CD4-positive, alpha-beta T cell treated with Interleukin-6 for 4 hours (primary cell): ENCODE measurements at places on chromosomes 13 and 19.

GRCh38 chr13:50990065-50990817, 80.7 kb downstream of the RNASEH2B start:
- DNase-seq: no peak

DNA sequence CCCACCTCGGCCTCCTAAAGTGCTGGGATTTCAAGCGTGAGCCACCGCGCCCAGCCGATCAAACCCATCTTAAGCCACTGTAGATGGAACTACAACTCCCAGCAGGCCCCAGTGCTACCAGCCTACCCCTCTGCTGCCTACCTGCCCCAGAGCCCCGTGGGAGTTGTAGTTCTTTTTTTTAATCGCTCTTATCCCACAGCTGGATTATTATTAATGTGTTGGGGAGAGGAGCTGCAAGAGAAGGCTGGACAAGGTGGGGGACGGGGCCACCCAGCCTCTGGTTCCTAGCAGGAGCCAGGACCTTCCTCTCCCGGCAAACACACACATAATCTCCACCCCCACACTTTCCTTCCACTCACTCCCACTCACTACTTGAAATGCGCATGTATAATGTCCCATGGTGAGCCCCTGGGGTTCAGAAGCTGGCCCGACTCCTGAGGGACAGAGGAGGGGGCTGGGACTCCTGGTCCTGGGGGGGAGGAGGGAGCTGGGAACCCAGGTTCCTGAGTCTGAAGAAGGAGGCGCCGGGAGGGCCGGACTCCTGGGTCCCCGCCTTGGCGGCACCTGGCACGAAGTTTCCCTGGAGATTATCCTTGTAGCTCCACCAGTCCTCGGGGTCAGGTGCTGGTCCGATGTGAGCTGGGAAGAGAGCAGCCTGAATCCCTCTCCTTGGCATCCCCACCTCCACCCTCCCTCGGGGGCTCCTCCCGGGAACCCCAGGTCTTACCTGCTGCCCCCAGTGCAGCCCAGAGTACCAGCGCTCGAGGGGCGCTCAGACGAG, 958 bp downstream of the CA11 start:
- peak; percentile 82 for DNase-seq

- DNase-seq: no peak
Observed at GRCh38 chr13:60756306-60756705, 359.3 kb downstream of the TDRD3 start.

GRCh38 chr13:53160211-53160610, 131.6 kb downstream of the OLFM4 start:
- no peak for DNase-seq

DNA sequence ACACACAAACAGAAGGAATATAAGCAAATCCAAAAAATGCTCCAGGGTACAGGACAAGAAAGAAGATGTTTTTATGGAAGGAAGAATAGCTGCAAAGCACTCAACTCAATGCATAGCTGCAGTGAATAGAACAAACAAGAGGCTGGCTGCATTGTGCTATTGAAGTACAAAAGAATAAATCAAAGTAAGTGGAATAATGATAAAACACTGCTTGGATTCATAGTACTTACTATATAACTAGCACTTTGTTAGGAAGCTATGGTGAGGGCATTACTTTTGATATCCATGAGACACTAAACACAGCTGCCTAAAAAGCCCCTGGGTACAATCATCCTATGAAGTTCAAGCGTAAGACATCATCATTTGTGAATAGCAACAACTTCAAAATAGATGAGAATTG, 350.1 kb downstream of the PCDH9 start:
- DNase-seq: no peak

GRCh38 chr13:39315796-39316195, 277.5 kb downstream of the NHLRC3 start:
- no peak for DNase-seq
